ENCODE measurements at places on chromosomes 16 and 17.
A peak's percentile ranks its signal among the peaks of the same experiment; 100 is the strongest.

DNA sequence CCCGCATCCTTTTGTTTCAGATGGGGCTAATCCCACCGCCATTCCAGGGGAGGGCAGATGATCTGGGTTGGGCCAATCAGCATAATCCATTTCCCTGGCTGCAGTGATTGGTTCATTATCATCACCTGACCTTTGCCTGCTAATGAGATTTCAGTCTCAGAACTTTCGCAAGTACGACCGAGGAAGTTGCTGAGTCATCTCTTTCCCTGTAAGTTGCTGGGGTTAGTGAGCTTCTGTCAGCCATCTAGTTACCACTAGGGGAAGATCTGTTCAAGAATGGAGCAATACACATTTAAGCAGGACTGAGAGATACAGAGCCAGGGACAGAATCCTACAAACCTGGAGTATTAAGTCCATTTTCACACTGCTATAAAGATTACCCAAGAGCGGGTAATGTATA is 65.3 kb upstream of the NUDT7 start:
- no peak overlapping the region for H3K4me3 ChIP-seq
- no peak overlapping the region for H3K27ac ChIP-seq
- no peaks in the 10 kb centered on the region for H3K4me1 ChIP-seq
- no peak for DNase-seq
- H3K36me3 ChIP-seq: no peaks in the 10 kb centered on the region

DNA sequence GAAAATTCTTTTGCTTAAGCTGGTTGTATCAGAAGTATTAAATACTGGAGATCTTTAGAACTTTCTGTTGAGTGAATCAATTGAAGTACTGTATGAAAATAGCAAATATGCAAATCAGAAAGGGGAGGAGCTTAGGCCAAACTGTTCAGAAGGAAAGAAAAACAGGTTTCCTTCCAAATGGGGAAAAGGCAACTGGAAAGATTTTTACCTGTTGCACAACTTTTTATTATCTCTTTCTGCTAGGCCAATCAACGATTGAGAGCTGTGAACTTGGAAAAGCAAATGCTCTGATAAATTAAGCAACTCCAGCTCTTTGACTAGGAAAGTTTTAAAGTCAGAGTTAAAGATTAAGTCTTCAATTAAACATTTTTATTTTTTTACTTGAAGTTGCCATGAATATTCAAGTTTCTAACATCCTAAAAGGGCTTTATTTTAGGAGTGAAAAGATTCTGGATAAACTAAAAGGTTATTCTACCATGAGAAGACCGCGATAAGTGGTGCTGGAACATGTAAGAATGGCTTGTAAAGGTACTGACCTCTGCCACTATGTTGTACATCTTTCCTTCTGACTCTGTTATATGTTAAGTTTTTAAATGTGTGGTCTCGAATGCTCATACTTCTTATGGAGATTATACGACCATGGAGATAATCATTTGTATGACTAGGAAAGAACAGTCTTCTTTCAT is 16.5 kb downstream of the DCUN1D3 start:
- no peak overlapping the region for H3K4me3 ChIP-seq
- no peaks in the 10 kb centered on the region for H3K36me3 ChIP-seq
- DNase-seq: no peak
- no peaks in the 10 kb centered on the region for H3K27me3 ChIP-seq

- peaks cover 19% of the 10 kb centered on the region for H3K4me1 ChIP-seq
- no peaks in the 10 kb centered on the region for H3K27me3 ChIP-seq
- no peak for DNase-seq
These were observed at the start of gene CNTNAP1 for GRCh38 chr17:42681976-42682721. CNTNAP1 (plus strand) TSS chr17:42682531; CDS start chr17:42682830, 299 bp downstream.

DNA sequence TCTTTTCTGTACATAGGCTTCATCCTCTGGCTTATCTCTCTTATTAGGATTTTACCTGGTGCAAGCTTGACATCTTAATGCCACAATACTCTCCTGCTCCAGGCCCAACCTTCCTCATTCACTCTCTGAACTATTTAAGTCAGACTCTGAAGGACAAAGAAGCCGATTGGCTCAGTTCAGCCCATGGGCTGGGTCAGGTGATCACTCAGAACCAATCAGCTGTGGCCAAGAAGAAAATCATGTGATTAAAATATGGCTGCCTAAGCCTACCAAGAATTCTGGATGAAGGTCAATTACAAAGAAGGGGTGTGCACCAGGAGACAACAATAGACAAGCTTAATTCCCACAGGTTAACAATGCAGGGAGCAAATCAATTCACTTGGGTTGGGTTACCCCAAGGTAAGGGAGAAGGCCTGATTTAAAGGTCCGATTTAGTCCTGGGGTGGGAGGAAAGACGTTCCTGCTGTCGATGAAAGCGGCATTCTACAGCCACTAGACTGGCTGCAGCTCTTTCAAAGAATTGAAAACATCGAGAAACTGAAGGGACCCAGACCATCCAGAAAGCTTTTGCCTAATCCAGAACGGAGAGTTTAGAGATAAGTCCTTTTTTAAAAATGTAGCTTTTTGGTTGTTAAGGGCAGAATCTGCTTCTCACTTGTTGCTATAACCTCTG is 42.9 kb upstream of the NFAT5 start:
- H3K4me3 ChIP-seq: no peak overlapping the region
- peaks cover 2% of the 10 kb centered on the region for H3K36me3 ChIP-seq
- H3K27ac ChIP-seq: peak overlapping the region; percentile 51
- no peaks in the 10 kb centered on the region for H3K27me3 ChIP-seq
- peaks cover 29% of the 10 kb centered on the region for H3K4me1 ChIP-seq
- DNase-seq: no peak

DNA sequence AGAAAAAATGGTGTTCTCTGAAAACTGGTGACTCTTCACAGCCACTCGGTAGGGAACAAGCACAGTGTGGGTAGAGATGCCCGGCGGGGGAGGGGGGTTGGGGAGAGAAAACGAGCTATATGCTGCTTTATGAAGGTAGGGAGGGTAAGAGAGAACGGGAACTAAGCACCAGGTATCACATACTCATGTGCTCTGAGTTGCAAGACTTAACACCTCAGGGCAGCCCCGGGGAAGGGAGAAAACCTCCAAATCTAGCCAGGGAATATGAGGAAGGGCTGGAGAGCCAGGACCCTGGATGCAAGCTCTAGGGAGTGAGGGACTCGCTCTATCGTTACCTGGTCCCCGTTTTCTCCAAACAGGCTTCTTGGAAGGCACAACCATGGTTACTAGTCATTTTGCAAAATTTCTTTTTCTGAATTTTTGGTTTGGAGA is 35.3 kb downstream of the HIC1 start:
- H3K4me1 ChIP-seq: peaks cover 3% of the 10 kb centered on the region
- no peaks in the 10 kb centered on the region for H3K36me3 ChIP-seq
- no peak for DNase-seq

- H3K27me3 ChIP-seq: no peaks in the 10 kb centered on the region
- no peak overlapping the region for H3K4me3 ChIP-seq
- no peak for DNase-seq
- H3K27ac ChIP-seq: no peak overlapping the region
- no peaks in the 10 kb centered on the region for H3K4me1 ChIP-seq
These were observed 15.0 kb downstream of the ACSM5 start for GRCh38 chr16:20424129-20424866.

DNA sequence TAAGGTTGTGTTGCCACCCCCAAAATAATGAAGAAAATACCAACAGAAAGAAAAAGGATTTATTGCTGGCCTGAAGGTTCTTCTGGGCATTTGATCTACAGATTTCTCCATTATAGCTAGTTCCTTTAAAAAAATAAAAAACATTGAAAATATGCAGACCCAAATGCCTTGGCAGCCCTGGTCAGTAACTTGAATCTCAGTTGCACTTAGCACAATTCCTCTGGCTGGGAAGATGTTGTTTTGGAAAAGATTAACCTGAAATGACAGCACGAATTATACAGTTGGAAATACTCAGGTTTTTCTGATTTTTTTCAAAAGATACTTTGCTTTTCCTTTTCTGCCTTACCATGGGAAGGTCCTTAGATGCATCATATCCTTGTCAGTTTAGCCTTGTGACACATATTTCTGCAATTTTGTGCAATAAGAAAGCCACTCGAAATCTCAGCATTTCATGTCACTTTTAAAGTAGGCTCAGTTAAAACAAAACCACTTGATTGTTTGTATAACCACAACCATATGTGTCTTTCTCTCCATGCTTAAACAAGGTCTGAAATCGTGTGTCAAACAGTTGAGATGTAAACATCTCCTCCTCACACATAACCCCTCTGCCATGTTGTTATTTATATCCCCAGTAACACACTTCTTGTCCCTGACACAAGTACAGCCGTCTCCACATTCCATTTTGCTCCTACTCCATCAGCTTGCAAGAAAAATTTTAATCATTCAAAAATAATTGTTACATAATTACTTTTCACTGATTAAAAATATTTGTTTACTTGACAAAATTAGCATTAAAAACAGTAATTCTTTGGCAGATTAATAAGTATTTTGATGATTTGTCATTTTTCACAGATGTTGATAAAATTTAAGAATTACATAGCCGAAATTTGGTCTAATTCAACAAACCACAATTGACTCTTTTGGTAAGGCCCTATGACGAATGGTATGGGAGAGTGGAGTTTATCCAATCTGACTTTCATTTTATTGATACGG is 61.1 kb downstream of the SIAH1 start:
- no peaks in the 10 kb centered on the region for H3K27me3 ChIP-seq
- DNase-seq: no peak
- H3K4me3 ChIP-seq: no peak overlapping the region
- no peak overlapping the region for H3K27ac ChIP-seq
- H3K36me3 ChIP-seq: peaks cover 2% of the 10 kb centered on the region
- H3K4me1 ChIP-seq: no peaks in the 10 kb centered on the region

DNA sequence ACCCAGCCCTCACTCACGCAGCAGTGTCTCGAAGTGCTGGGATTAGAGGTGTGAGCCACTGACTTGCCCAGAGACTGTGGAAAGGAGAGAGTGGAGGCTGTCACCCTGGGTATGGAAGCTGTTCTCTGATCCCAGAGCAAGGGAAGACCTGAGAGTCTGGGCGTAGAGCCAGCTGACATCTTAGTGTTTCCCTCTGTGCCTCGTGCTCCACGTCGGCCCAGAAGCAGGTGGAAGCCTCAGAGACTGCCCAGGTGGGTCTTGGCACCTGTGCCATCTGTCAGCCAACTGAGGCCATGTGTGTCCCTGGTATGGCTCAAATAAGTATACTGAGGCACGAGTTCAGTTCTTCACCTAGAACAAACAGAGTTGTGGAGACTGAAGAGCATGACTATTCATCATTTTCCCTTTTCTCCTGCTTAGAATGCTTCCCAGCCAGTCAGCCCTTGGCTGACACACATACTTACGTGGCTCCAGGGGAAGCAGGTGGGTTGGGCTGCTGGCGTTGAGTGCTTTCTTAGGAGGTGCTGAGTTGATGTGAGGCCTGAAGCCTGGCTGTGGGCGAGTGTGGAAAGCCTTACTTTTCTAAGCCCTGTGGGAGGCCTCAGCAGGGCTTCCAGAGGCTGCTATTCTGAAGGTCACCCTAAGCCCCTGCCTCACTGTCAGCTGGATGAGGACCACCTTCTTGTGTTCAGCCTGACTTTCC is 8.1 kb downstream of the CTRL start:
- no peak overlapping the region for H3K27ac ChIP-seq
- no peaks in the 10 kb centered on the region for H3K27me3 ChIP-seq
- H3K36me3 ChIP-seq: no peaks in the 10 kb centered on the region
- H3K4me3 ChIP-seq: no peak overlapping the region
- H3K4me1 ChIP-seq: no peaks in the 10 kb centered on the region

DNA sequence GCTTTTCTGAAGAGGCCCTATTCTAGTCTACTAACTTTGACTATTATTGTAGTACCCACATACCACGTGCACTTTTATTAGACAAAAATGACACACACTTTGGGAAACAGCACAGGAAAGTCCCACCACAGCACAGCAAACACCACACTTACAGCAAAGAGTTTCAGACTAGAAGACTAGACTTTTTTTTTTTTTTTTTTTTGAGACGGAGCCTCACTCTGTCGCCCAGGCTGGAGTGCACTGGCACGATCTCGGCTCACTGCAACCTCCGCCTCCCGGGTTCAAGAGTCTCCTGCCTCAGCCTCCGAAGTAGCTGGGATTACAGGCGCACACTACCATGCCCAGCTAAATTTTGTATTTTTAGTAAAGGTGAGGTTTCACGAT is 20.1 kb downstream of the YWHAE start:
- H3K4me3 ChIP-seq: no peak overlapping the region
- no peak for DNase-seq
- H3K27ac ChIP-seq: no peak overlapping the region
- peaks cover 51% of the 10 kb centered on the region for H3K4me1 ChIP-seq
- no peaks in the 10 kb centered on the region for H3K27me3 ChIP-seq

DNA sequence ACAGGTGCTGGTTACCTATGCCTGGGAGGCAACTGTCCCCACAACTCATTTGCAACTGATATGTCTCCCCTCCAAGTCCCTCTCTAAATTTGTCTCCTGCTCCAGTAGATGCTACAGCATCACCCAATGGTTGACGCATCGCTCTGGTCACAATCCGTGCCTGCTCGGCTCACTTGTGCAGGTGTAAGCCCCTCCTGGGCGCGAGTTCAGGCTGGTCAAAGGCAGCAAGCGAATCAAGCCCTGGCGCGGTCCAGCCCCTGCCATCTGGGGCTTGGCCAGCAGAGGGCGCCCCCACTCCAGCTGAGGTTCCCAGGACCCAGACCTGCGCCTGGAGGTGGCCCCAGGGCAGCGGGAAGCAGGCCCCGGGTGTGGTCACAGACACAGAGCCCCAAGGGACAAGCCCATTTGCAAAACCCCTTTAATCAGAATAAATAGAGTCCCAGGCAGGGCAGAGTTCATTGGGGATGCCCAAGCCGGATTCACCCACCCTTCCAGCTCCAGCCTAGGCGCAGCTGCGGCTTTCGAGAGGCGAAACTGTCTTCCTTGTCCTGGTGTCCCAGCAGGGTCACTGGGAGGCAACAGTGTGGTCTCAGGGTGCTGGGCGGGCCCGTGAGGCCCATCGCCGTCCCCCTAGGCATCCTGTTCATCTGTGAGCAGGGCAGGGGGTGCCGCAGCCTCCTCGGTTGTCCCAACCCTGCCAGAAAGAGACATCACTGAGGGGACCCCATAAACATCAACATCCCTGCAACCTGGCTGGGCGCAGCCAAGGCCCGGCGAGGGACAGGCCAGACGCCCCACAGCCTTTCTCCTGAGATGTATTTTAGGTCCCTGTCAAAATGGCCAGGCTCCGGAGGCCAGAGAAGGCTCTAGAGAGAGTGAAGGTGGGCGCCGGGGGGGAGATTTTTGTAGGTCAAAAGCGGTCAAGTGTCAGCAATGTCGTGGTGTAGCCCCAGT is 15.8 kb downstream of the TMC6 start:
- H3K36me3 ChIP-seq: no peaks in the 10 kb centered on the region
- no peaks in the 10 kb centered on the region for H3K4me1 ChIP-seq
- H3K27me3 ChIP-seq: no peaks in the 10 kb centered on the region
- no peak for DNase-seq

Data from Panc1 (cell line).